ENCODE measurements at places on chromosomes 4 and X.

GRCh38 chr4:182421753-182422152, 178.6 kb downstream of the TENM3 start:
- no peak for DNase-seq

GRCh38 chr4:22625311-22625710, 67.4 kb upstream of the GBA3 start:
- DNase-seq: no peak

DNA sequence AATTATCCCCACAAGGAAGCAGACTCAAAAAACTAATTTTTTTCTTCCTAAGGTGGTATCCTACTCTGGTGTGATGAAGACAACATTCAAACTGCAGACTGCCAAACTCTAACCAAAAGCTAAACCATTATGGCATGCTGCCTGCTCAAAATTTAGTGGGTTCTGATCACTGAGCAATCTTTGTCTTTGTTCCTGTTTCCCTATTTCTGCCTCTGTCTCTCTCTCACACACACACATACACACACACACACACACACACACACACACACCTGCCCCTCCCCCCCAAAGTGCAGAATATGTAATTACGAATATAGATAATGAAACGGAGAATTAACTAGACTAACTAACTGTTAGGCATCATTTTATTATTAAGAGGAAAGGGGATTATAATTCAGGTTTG, 1278.6 kb downstream of the PCDH7 start:
- no peak for DNase-seq

- no peak for DNase-seq
Measured at GRCh38 chr4:156962528-156962974, 9.0 kb downstream of the PDGFC start.

GRCh38 chr4:86038037-86038436, 321.8 kb downstream of the MAPK10 start:
- no peak for DNase-seq

DNA sequence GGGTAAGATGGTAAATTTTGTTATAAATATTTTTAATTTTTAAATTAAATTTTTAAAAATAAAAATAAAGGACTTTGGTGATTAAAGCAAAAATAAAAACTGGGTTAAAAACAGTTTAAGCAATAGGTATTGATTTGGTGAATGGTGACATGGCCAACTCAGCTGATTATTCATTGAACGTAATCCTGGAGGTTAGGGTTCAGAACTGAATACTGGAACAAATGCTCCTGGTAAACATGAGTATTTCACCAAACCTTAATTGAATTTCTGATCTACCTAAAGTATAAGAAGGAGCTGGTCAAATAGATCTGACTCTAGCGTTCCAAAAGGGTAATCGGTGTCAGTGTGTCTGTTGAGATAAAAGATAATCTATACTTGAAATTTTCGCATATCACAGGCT, 141.8 kb downstream of the SHROOM3 start:
- DNase-seq: no peak

DNA sequence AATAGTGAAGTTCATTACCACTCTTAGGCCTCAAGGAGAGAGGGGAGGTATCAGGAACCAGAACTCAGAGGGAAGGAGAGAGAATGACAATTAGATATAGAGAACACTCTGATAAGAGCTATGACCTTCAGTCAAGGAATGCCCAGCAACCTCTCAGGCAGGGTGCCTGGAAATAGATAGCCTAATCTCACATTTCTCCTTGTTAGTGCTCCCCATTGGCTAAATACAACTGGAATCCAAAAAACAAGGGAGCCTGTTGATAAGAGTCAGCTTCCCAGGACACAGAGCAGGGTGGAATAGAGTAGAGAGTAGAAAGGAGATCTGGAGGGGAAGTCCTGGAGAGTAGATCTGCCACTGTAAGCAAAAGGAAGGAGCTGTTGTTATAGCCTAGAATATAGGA, 62.1 kb downstream of the DCX start:
- no peak for DNase-seq

GRCh38 chr4:121408-122084, 2.8 kb upstream of the ZNF718 start:
- DNase-seq: no peak

DNA sequence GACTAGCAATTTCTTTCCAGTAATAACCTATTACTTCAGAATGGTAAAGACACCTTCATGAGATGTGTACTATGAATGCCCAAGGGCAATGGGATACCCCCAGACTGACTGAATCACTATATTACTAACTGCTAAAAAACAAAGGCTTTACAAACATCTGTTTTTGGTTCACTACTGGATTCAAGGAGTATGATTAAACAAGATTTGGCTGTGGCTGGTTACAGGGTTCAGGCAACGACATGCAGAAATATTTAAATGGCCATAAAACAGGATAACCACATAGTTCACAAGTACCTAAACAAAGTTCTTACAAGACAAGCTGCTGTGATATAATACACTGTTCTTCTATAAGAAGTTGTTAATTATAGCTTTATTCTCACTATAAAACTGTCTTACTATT, 128.2 kb downstream of the FRYL start:
- no peak for DNase-seq

DNA sequence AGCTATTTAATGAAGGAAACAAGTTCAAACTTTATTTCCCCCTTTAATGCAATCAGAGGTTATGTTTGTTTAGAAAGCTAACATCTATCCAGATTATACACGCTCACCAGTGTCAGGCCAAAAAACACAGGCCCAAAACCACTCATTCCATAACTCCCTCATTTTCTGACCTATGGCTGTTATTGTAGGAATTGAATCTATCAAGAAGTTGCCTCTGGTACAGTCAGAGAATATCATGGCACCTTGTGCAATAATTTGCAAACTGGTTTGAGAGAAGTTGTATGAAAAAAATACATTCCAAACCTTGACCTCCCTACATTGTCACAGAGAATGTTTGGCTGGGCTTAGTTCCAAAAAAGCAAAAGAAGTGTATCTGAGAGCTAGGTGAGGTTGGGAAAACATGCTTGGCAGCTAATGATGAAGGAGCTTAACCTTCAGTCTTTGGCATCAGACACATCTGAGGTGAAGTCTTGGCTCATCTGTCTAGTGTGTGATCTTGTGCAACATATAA, 591.0 kb downstream of the ANKRD50 start:
- DNase-seq: no peak

- DNase-seq: no peak
Measured at GRCh38 chrX:48934581-48935300, 15.9 kb upstream of the PIM2 start.

DNA sequence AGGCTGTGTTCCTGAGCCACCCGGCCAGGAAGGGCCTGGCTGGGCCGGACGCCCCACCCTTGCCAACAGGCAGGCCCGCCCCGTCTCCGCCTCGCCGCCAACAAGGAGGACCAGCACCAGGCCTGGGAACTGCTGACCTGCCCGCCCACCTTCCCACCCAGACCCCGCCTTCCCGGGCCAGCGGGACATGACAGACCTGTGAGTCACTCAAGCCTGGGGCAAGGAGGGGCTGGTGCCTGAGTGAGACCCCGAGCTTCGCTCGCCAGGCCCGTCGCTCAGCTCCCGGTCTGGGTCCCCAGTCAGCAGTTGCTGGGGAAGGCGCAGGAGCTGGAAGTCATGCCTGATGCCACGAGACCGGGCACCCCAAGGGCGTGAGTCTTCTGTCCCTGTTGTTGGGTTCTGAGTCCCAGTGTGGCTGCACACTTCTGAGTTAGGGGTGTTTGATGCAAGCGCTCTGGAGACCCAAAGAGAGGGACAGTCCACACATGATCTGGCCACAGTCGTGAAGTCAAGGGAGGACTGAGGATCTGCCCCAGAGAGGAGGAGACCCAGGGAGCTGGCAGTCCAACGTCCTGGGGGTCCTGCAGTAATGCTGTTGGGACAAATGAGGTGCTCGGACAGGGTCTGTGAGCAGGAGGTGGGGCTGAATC, at the start of gene DNASE1L1:
Gene DNASE1L1 (minus strand): TSS at position 33 of the 650 bp plus-strand sequence. CDS start 3,686 bp downstream, outside the sequence.
- no peak for DNase-seq

DNA sequence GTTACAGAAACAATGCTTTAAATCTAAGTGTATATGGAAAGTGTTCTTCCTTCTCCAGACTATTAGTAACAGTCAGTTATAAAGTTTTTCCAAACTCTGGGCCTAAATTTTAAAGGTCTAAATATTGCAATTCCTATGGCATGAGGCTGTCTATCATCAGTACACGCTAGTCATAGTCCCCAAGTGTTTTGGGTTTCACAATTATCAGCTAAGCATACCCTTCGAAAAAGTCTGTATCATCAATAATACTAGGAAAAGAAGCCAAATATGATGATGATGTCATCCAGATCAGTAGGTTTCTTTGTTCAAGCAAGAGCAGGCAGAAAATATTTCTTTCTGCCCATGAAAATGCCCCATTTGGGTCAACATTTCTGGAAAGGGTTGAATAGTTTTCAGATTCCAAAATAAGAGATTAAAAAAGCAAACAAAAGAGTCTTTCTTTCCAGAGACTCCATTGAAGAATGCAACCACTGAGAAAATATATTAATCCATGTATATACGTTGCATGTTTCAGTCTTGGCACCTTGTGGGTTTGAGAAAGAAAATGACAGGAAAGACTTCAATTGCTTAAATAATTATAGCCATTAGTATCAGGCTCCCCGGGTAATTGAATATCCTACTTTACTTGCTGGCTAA, 173.8 kb downstream of the CAMK2D start:
- DNase-seq: no peak

DNA sequence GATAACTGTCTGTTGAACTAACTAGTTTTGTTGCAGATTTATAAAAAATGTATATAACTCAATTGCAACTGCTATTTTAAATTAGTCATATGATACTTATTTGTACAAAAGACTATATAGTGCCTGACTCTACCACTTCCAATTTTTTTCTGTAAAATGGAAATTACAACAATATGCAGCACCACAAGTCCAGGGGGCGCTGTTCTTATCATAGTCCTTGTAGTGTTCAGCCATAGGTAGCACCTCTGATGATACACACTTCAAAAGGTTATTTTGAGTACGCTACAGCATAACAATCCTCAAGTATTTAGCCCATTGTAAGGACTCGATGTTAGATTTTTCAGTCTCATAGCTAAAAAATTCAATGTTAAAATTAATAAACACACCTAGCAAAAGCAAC, 174.9 kb downstream of the CORIN start:
- no peak for DNase-seq

- DNase-seq: no peak
Measured at GRCh38 chrX:134633832-134634231, 24.4 kb downstream of the PLAC1 start.

DNA sequence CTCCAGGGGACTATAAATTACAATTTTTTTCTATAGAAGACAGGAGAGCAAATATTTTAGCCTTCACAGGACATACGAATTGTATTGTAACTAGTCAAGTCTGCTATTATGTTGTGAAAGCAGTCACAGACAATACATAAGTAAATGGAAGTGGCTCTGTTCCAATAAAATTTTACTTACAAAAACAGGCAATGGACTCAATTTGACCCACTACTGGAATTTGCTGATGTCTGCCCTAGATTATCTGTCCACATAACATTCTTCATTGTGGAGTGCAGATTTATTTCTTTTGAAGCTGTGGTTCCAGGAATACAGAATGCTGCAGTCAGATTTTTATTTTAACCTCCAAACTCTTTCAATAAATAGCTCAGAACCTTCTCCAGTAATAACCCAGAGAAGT, 330.3 kb downstream of the PPP4R3C start:
- DNase-seq: no peak

- no peak for DNase-seq
Measured at GRCh38 chr4:180336494-180337090, 1906.6 kb upstream of the TENM3 start.

DNA sequence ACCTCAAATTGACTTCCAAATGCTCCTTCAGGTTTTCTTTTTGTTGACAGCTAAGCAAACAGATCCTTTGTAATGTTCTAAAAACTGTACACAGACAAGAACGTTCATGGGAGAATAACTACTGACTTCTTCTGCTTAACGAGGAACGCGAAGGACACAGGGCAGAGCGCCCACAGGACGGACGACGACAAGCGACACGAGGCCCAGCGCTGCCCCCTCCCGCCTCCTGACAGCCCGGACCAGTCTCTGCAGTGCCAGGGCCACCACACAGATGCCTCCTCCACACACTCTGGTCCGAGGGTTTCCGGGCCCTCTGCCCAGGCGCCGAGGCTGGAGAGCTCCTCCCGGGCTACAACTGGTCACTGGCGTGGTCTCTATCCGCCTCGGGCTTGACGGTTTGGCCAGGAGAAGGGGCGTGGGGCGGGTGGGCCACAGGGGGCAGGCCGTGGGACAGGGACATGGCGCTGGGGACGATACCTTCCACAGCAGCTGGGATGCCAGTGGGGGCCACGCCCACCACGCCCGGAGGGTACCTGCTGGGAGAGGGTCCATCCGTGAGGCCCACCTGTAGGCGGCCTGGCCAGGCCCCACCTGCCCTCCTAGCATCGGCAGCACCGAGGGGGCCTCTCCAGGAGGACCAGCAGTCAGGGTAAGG, 36.9 kb downstream of the CTBP1 start:
- DNase-seq: no peak

DNA sequence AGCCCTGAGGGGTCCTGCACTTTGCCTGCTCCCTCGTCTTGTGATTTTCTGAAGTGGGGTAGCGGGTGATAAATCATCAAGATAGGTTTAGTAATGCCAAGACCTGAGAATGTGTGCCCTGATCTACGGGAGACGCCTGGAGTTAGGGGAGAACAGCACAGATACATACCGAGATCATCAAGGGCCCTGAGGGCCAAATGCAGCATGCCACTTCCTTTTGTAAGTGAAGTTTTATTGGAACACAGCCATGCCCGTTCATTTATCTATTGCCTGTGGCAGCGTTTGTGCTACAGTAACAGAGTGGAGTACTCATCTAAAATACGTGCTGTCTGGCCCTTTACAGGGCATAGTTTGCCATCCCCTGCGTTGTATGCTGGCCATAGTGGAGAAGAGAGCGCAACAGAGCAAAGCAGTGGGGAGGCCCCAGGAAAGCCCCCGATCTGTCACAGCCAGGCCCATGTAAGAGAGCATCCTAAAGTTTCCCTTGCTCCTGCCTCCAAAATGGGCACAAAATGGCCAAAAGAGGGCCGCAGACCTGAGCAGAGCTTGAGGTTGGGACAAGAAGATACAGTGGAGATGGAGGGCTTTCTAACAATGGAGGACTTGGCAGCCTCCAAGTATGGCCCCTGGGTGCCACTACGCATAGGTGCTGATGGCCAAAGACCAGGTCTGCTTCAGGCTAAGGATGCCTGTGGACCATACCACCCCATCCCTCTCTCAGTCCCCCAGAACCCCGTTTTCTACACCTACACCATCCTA, 167.0 kb downstream of the SMIM20 start:
- no peak for DNase-seq

DNA sequence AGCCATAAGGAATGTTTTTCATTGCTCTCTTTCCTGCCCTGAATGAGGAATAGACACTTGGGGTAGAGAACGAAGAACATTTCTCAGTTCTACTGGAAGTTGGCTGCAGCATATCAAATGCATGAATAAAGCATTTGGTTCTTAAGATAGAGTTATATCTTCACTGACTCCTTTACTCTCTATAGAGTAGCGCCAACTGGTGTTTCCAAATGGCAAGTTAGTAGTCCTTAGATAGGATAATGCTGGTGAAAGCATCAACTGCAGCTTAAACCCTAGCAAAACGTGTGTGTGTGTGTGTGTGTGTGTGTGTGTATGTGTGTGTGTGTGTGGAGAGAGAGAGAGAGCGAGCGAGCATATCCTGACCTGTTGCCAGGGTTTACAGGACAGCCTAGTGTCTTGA, 62.2 kb upstream of the FRMPD4 start:
- no peak for DNase-seq
